ENCODE measurements at places on chromosomes 7 and 10.

DNA sequence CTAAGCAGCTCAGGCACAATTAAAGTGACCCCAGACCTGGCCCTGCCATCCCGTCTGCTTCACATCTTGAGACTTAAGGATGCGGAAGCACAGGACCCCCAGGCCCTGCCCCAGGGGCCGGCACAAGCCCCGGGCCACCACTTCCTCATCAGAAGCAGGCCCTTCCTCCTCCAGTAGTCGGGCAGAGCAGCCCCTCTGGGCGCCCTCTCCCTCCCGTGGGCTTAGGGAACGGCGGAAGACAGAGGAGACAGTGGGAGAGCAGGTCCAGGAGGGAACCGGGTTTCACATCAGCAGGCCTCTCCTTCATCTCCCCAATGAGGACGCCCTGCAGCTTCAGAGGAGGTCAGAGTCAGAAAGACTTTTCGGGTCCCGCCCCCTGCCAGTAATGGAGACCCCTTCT lies 135.7 kb upstream of the PPIF start:
- no peak for DNase-seq

GRCh38 chr7:77542409-77542808 lies 5.3 kb downstream of the PTPN12 start:
- DNase-seq, result no peak

GRCh38 chr7:84895563-84895962 lies 291.3 kb downstream of the SEMA3D start:
- DNase-seq, result no peak

DNA sequence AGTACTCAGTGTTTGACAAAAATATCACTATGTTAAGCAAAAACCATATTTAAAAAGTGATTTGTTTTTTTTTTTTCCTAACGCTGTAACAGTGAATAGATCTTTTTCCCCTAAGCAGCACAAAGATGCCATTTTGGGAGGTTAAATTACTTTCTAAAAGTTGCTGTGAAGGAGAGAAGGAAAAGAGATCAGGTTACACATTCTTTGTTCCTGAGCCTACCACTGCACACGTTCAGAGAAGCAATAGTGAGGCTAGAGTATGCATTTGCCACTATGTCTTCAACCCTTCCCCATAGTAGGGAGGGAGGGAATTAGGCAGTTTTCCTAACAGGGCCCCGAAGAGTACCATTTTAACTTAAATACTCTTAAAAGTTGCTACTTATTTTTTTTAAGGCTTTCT lies 38.9 kb downstream of the BMPR1A start:
- DNase-seq, result no peak

DNA sequence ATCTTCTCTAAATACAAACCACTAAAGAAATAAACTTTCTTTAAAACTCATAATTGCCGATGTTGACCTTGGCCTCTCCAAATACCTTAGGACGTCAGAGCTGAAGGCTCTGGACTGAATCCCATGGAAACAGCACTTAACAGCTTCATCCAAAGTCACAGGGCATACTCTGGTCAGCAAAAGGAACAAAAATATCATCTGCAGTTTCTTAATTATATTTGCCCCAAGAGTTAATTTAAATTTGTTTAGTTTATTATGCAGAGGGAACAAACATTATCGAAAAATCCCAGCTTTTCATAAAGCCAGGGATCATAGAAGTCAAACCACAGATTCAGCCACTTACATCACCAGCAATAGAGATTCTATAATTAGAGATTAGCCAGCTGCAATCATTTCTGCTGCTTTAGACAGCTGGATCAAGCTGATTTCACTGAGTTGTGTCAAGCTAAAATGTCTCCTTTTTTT lies 20.5 kb upstream of the FAM13C start:
- no peak for DNase-seq
